ENCODE measurements at places on chromosomes 12 and 14.

GRCh38 chr12:71980538-71980937 lies 41.9 kb downstream of the TPH2 start:
- DNase-seq = no peak

- DNase-seq = no peak
Measured at GRCh38 chr12:44972746-44973421, 78.0 kb downstream of the DBX2 start.

GRCh38 chr14:69620211-69620611 lies 8.8 kb downstream of the SUSD6 start:
- no peak for DNase-seq

DNA sequence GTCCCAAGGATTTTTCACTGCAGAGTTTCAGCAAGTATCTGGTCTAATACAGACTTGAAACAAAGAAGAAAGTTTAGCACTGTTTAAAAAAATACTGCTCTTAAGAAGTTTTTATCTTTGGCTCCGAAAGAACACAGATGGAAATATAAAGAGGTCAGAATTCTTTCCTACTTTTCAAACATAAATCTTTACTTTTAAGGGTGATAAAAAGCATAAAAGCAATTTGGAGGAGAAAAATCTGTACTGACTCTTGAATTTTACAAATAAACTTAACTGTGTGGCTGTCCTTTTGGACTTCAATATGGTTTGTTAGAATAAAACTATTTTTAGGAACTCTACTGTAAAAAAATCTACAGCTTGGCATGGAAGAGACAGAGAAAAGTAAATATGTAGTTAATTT lies 27.6 kb upstream of the ISM2 start:
- no peak for DNase-seq

DNA sequence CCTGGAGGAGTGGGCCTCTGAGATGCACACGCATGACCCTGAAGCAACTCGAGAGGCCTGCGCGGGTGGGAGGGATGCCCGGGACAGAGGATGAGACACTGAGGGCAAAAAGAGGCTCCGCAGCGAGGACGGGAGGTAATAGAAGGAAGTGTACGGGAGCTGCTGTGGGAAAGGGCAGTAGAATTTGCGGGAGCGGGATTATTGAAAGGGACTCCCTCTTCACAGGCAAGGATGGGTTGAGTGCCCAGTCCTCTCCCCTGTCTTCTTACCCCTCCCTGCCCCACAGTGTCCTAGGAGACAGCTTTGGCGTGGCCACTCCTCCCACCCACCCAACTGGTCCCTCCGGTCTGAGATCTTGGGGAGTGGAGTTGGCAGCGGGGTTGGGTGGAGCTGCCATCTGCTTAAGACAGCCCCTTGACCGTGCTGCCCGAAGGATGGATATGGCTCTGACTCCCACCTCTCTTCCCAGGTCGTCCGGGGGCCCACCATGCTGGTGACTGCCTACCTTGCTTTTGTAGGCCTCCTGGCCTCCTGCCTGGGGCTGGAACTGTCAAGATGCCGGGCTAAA lies 15.7 kb upstream of the ESPL1 start:
- DNase-seq = no peak

GRCh38 chr14:89486505-89486904 lies 69.5 kb upstream of the FOXN3 start:
- DNase-seq = no peak

DNA sequence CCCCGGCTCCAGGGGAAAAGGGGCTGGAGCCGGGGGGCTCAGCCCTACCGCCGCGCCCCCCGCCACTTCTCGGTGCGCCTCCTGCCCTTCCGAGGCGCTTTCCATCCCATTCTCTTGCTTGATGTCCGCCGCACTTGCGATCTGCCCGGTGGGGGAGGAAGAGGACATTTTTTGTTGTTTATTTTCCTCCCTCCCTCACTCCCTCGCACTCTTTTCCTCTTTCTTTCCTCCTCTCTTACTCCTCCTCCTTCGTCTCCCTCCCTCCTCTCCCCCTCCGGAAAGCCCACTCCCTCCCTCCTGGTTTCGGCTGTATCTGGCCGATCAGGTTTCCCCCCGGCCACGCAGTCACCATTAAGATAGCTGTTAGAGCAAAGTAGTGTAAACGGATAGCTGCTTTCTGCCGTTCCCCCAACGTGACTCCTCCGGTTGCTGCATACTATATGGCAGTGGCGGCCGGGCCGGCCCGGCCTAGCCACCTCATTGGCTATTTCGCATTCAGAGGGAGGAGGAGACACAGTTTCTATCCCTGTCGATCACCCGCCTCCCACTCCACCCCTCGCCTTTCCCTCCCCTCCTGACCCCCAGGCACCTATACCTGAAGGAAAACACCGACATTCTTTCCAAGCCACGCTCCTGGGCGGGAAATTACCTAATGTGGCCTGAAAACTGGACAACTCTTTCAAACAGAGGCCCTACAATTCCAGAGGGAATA lies at the start of gene SIX4:
Gene SIX4 (minus strand): TSS at position 445 of the 712 bp plus-strand sequence. CDS start 277 bp downstream, at position 168.
- peak; percentile 83 for DNase-seq

DNA sequence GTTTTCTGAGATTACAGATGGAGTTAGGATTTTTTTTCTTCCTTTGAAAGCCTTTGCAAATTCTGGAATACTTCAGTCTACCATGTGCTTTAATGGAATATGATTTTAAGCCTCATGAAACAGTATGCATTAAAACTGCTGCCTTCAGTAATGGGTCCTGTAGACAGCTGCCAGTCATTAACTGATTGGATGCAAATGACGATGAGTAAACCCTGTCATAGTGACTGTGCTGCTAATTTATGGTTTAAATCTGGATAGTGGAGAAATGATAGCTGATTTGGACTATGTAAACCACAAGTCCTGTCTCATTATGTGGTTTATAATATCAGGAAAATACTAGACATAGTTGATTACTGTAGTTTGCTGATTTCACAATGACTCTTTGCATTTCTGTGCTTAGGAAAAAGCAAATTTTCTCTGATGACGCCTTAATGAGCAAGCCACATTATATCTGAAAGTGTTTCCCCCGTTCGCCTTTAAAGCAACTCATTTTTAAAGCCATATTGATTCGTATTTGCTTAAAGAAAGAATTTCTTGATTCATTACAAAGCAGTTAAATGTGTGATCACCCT lies 217.6 kb downstream of the TMTC2 start:
- peak; percentile 11 for DNase-seq

GRCh38 chr12:89918172-89918846 lies 209.7 kb upstream of the ATP2B1 start:
- DNase-seq = no peak

DNA sequence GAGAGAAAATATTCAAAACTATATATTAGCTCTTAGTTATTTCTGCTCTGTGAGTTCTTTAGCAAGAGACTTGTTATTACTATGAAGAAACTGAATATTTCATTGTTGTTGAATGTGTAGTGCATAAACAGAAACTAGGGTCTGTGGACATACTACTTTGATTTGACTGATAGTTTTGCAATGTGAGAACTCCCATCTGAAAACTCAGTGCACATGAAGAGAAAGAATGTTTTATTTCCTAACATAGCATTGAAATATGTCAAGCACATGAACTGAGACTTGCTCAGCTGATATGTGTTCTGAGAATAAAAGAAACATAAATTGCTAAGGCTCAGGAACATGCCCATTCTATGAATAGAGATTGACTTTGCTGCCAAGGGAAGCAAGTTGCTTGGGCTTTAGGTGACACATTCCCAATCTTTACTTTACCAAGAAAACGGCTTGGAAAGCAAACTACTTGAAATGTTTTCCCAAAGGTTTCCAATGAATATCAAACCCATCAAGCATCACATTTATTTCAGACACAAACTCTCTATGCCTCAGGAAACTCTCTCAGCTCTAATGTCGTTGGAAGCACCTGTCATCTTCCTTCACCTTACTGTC lies 290.4 kb downstream of the SLC16A7 start:
- no peak for DNase-seq

DNA sequence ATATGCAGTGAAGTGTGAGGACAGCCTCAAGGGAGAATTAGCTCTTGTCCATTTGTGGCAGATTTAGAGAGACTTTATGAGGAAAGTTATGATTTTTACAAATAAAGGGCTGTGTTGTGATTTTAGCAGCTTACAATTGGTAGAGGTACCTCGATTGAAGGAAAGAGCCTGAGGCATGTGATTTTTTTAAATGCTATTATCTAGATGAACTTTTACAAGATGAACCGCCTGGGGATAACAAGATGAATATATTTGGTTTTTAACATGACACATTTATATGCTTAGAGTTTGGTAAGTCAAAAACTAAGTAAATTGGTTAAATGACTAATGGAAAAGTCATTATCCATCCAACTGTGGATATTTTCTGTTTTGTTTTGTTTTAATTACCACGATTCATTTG lies 52.6 kb downstream of the AEBP2 start:
- no peak for DNase-seq

GRCh38 chr12:65505386-65506121 lies 227.1 kb downstream of the MSRB3 start:
- no peak for DNase-seq

- no peak for DNase-seq
Measured at GRCh38 chr12:77179515-77179914, 114.1 kb upstream of the E2F7 start.

GRCh38 chr14:68447581-68448251 lies 345.2 kb downstream of the ZFP36L1 start:
- no peak for DNase-seq

GRCh38 chr14:52553002-52553670 lies 500 bp downstream of the GPR137C start:
- DNase-seq = no peak

- no peak for DNase-seq
Measured at GRCh38 chr12:131800594-131801135, 27.5 kb upstream of the MMP17 start.

GRCh38 chr14:69314327-69314726 lies 54.4 kb downstream of the GALNT16 start:
- no peak for DNase-seq

GRCh38 chr12:26134540-26134939 lies 9.7 kb upstream of the BHLHE41 start:
- no peak for DNase-seq

- DNase-seq = no peak
Measured at GRCh38 chr12:29563636-29564035, 66.2 kb upstream of the OVCH1 start.

DNA sequence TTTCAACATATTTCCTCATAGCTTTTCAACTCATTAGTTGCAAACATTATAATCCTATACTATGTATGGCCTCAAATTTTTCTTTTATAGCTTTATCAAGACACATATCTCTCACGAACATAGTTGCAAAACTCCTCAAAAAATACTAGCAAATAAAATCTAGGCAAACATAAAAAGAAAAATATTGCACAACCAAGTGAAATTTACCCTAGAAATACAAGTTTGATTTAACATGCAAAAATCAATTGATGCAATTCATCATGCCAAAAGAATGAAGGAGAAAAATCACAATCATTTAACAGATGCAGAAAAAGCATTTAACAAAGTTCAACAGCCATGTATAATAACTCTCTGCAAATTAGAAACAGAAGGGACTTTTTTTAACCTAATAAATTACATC lies 33.3 kb upstream of the KCNH5 start:
- no peak for DNase-seq

DNA sequence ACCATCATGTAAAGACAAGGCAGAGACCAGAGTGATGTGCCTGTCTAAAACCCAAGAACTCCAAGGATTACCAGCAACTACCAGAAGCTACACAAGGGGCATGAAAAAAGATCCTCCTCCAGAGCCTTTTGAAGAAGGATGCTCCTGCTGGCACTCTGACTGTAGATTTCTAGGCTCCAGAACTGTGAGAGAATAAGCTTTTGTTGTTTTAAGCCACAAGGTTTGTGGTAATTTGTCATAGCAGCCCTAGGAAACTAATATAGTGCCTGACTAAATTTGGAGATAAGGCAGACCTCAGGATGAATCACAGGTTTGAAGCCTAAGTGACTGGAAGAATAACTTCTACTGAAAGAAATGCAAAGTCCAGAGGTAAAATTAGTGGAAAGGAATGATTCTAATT lies 132.9 kb downstream of the CEP83 start:
- peak; percentile 0 for DNase-seq

DNA sequence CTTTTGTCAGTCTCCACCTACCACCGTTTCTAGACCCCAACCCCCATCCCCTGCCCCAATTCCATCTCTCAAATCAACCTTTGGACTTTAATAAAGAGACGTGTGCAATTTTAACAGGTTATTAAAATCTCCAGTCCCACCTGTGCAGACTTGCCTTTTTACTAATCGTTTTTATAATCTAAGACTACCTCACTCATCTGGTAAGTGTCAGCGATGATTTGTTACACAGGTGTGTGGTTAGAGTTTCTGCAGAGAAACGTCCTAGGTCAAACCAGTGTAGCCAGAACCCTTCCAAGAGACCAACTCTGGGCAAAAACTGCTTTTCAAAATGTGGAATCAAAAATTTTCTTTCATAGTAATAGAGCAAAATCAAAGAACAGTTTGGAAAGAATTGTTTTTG lies 60.4 kb upstream of the PELI2 start:
- no peak for DNase-seq

GRCh38 chr14:96303981-96304380 lies 48.0 kb downstream of the BDKRB1 start:
- no peak for DNase-seq

- DNase-seq = no peak
Measured at GRCh38 chr12:128627659-128628058, 196.1 kb downstream of the SLC15A4 start.

DNA sequence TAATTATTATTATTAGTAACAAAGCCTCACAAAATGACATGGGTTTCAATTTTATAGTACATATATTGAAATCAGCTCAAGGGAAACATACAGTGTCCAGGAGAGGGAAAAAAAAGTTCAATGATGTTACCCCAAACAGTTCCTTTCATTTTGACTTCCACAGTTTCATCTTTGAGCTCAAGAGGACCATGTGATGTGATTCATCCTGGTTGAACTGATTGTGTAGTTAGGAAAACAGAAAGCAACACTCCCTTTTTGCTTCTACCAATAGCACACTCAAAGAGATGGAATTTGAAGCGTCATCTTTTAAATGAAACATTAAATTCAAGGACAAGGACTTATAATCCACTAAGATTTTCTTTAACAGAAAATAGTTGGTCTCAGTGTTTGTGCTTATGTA lies 461.0 kb downstream of the FOXG1 start:
- DNase-seq = no peak

GRCh38 chr14:98944989-98945388 lies 327.0 kb downstream of the BCL11B start:
- DNase-seq = no peak

GRCh38 chr14:56805992-56806727 lies 4.1 kb downstream of the OTX2 start:
- no peak for DNase-seq

DNA sequence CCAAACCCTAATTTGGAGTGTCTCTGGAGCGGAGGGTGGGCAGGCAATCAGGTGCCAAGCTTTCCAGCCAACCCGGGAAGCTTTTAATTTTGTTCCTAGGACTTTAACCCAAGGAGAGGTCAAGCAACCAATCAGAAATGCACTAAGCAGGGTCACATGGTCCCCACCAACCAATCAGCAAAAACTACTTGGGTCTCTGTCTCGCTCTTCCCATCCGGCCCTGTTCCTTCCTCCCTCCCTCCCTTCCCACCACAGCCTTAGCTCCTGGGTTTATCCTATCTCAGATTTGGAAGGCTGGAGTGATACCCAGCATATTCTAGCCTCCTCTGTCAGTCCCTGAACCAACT lies 7.3 kb downstream of the HOXC5 start:
- DNase-seq = no peak

GRCh38 chr12:23906329-23906728 lies 43.1 kb downstream of the SOX5 start:
- no peak for DNase-seq

GRCh38 chr12:39685854-39686657 lies 66.5 kb upstream of the ABCD2 start:
- DNase-seq = no peak
